ENCODE measurements at places on chromosomes 3 and 15.

DNA sequence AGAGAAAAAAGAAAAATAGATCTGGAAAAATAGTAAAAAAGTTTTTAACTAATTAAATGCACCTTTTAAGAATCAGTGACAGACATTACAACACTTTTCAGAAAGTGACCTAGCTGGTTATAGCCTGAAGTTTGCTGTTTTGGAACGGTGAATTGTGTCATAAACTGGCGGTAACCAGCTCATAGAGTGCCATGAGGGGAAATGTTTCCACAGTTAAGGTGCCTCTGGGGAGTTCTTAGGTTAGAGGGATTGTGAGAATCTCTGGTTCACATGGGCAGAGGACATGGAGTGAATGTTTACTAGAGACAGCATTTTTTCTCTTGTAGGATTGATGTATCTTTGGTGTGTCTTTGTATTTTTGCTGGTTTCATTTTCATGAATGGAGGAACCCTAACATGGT lies 2.8 kb downstream of the TBC1D23 start:
- DNase-seq, result no peak

DNA sequence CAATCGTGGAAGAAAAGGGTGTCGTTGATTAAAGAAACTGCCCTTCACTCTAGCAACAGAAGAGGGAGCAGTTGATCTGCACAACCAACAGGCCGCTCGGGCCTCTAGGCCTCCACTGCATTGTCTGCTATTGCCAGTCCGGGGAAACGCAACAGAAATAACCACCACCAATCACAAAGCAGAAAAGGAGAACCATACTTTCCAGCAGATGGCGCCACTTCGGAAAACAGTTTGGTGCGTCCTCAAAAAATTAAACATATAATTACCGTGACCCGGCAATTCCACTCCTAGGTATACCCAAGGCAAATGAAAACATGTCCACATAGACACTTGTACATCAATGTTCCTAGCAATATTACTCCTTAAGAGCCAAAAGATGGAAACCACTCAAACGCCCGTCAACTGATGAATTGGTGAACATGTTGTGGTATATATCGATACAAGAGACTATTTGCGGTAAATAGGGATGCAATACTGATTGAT lies 154.1 kb downstream of the TJP1 start:
- DNase-seq, result peak; percentile 52

DNA sequence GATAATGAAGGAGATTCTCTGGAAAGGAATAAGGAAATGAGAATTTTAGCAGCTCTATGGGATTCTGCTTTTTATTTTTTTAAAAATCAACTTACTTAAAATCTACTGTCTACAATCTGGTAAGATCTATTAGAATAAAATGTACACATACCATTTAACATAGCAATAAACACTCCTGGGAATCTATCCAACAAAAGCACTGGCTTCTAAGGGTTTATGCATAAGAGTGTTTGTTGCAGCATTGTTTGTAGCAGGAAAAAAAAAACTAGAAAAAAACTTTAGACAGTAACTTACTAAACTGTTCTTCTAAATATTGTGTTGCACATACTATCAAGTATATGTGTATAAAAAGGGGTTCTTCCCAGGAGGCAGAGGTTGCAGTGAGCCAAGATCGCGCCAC lies 15.7 kb upstream of the RBP1 start:
- DNase-seq, result no peak

DNA sequence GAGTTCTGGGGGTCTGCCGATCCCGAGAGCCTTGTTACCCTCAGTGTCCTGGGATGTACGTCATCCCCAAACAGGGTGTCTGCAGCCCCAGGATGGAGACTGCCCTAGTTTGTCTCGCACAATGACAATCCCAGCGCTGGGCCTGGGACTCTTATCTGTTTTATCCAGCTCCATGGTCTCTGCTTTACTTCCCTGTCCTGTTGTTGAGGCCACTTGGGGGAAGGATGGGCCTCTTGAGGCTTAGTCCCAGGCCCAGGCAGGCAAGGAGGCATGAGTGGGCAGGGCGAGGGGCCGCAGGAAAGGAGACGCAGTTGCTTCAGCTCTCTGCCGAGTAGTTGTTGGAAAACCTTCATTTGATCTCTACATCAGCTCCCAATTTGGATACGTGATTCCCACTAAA lies 17.4 kb downstream of the SMAD6 start:
- DNase-seq, result no peak

DNA sequence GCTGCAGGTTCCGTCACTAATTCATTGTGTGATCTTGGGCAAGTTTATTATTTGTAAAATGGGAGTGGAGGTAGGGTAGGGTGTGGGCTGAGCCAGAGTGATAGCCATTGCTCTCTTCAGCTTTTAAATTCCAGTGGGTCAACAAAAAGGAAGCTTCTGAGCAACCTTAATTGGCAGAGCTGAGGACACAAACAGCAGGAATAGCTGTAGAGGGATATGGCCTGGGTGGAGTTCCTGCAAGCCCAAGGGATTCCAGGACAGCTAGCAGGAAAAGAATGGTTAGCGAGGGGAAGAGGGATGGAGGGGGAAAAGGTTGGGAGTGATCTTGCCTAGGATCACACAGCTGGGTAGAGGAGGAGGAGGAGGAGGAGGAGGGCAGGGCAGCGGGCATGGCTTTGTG lies 11.4 kb downstream of the CCK start:
- DNase-seq, result no peak

DNA sequence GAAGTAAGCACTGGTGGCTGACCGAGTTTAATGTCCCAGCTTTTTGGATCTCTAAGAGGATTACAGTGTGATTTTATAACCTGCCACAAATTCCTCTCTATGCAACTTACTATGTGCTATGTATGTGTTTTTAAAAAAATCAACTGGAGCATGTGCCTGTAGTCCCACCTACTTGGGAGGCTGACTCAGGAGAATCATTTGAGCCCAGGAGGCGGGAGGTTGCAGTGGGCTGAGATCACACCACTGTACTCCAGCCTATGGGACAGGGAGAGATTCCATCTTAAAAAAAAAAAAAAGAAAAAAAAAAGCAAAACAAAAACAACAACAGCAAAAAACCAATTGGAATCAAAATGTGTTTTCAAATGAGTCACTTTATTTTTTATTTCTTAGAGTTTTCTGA lies 29.6 kb downstream of the DUT start:
- DNase-seq, result no peak

DNA sequence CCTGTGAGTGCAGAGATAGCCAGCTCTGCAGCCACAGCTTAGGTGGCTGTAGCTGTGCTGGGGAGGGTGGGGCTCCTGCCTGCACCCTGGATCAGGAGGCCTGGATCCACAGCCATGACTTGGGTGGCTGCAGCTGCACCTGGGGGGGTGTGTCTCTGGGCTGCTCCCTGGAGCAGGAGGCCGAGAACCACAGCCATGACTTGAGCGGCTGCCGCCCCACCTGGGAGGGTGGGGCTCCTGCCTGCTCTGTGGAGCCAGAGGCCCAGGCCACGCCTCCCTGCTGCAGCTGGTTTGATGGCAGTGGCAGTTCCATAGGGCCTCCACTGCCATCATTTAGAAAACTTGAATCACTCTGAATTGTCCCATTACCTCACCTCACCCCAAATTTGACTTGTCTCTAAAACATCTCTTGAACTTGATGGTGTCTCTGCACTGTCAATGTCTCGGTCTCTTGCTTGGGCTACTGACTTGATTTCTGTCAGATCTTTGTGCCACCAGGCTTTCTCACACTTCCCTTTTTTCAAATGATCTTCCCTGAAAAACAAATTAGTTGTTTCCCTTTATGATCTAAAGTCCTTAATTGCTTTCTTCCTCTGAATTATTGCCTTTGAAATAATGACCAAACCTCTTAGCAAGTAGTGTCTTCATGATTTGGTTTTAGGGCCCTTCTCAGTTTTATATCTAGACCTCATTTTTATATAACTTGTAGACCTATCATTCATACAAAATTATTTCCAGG lies 313.2 kb upstream of the MME start:
- DNase-seq, result no peak

DNA sequence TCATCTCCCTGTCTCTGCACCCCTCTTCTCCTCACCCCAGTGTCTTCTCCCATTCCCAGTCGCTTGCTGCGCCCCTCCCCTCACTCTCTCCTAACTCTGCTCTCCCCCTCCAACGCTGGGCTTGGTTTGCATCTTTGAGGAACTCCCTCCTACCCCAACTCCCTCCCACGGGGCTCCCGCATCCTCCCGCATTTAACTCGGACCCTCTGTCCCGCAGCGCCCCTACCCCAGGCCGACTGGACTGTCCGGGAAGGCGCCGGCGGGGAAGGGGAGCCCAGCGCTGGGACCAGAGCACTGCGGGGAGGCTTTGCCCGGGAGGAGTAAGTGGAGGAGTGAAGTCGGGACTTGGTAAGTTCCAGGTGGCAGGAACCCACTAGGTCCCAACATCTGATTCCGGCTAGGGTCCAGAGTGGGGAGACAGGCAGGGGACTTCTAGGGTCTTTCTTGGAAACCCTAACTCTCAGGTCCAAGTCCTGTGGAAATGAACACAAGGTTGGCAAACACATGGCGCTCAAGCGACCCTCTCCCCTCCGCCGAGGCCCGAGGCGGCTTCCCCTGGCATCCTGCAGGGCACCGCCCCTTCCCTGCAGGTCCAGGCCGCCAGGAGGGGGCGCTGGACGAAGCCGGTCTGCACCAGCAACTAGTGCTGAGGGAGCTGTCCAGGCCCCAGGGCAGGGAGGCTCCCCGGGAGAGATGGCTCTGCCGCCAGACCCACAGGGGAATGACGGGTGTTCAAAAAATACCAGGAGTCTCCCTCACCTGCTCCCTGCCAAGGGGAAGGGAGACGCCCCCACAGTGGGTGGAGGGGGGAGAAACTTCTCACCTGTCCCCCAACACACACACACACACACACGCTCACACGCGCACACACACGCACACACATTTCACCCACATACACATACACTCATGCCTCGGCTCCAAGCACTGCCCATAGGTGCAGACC lies 53.2 kb downstream of the LHFPL4 start:
- DNase-seq, result no peak

- DNase-seq, result no peak
Observed at GRCh38 chr3:132519914-132520313, 77.2 kb upstream of the ACKR4 start.

GRCh38 chr3:146131616-146132410 lies 29.2 kb downstream of the PLOD2 start:
- DNase-seq, result no peak

DNA sequence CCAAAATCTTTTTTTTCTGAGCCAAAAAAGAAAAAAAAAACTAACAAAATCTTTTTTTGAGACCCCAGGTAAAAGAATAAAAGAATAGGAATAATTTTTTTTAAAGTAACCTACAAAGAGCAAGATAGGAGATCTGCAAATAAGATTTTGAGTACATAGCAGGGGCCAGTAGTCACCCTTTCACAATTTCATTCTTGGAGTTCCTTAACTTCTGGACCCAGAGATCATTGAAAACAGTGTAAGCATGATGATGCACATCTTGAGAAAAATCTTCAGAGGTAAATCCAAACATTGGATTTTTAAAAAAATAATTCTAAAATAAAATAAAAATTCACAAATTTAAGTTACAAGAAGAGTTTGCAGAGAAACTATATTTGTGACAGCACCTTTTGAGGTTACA lies 18.8 kb downstream of the TFRC start:
- DNase-seq, result no peak

DNA sequence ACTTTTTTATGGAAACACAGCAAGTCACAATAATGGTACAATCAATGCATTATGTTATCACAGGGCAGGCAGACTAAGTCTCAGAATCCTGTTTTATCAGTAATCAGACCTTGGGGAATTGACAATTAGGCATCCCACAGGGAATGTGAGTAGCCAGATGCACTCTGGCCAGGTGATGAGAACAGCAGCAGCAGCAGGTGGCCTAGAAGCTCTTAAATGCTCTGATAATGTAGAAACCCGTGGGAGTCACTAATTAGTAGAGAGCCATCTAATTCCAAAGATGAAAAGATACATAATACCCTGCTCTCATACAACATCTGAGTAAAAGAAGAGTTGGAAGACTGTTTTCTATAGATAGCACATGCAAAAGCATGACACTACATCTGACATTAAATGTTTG lies 12.6 kb downstream of the CEP152 start:
- peak; percentile 90 for DNase-seq

- no peak for DNase-seq
Observed at GRCh38 chr3:46447228-46447985, 17.3 kb downstream of the LTF start.

DNA sequence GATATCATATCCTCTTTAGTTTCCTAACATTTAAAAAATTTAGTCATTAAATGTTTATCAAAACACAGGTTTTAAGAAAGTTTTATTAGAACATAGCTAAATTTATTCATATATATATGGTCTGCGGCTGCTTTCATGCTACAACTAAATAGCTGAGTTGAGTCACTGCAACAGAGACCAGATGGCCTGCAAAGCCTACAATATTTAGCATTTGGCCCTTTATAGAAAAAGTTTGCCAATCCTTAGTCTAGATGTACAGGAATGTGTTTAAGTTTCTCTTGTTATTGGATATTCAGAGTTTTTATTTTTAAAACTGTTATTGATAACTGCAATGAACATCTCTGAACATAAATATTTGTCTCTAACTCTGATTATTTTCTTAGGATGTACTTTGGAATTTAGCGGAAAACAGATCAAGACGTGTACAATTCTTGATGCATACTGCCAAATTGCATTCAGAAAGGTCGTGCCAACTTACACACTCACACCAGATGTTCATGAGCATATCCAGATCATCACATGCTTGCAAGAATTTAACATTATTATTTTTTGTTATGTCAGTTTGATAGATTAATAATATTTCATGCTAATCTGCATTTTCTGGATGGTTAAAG lies 157.9 kb downstream of the STAC start:
- DNase-seq, result no peak

- no peak for DNase-seq
Observed at GRCh38 chr3:195285372-195285771, 14.4 kb upstream of the XXYLT1 start.

- DNase-seq, result peak; percentile 12
Observed at GRCh38 chr3:113266738-113267137, 55.4 kb downstream of the BOC start.

DNA sequence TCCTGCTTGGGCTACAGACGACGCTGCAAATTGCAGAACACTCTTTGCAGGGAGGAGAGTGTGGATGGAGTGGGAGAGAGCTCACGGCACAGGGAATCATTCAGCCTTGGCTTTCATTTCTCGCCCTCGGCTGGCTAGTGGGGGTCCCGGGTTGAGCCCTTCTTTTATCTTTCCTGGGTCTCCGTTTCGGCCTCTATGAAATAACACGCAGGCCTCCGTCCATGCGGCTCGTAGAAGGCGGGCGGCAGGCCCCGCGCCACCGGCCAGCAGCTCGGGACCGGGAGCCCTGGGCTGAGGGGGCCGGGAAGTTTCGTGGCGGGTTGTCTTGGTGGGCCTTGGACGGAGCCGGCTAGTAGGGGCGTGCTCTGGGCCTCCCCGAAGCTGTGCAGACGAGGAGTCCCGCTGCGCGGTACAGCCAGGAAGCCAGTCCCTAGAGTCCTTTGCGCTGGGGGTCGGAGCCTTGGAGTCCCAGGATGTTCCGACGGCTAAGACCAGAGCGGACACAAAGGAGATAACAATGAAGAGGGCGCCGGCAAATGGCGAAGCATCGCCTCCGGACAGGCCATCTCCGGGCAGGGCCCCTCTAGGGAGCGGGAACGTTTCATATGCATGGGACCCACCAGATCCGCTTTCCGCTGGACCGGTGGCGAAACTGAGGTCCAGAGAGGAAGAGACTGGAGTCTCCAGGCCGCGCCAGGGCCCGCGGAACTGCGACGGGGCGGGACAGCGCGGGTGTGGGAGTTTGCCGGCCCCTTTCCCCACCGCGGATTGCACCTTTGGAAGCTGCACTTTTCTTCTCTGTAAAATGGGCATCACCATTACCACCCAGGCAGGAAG lies 4.3 kb downstream of the RNU6-1 start:
- no peak for DNase-seq

All from NCI-H2081 (cell line).